OCI-M1 (cell line): ENCODE measurements at places on chromosomes 11 and 22.

DNA sequence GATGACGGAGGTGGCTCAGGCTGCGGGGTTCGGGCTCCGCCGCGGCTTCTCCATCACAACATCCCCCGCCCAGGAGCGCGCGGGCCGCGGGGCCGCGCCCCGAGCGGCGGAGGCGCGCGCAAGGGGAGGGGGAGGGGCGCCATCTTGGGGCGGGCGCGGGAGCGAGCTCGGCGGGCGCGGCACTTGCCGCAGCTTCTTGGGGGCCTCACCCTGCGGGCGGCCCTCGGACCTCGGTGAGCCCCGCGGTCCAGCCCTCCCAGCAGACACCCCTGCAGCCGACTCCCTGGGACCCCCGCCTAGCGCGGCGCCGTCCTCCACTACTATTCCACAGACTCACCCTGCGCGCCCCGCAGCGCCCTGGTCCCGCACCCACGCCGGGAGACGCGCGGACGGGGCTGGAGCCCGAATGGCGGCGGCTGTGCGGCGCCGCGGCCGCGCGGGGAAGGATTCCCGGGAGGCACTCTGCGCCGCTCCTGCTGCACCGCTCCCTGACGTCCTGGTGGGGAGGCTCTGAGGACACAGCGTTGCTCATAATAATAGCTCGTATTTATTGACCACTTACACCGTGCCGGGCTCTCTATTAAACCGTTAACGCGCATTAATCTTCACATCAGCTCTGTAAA, at the start of gene APBB1:
Gene APBB1 (minus strand): TSS at position 86 of the 623 bp plus-strand sequence. CDS start 7,747 bp downstream, outside the sequence.
- DNase-seq: no peak

DNA sequence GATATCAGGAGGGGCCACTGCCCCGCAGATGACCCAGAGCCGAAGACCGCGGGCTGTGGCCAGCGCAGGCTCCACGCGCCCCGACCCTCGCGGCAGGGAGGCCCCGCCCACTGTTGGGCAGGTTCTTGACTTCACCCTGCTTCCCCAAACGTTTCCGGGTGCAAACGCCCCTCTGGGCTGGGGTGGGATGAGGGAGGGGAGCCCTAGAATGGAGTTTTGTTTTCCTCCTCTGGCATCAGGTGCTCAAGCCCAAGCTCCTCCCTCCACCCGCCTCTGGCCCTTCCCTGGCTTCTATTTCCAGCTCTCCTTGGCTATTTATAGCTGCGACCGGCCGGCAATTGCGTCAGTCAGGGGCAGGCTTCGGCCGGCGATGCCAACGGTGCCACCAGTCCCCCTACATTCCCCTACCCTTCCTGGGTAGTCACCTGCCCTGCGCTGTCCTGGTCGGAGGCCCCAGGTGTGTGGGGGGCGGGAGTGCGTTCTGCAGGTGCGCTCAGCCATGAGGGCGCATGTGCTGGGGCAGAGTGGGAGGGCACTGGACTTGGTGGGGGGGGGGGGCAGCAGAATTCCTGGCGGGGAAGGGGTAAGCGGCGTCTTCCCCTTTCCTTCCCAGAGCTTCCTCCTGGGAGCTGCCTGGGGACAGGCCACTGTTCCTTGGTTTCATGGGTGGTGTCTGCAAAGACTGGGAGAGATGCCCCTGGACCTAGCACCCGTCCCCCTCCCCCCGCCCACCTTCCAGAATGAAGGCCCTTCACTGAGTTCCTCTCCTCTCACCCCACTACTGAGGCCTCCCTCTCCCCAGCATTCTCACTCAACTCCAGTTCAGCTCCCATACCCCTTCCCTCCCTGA, 23.6 kb downstream of the DUSP8 start:
- no peak for DNase-seq

DNA sequence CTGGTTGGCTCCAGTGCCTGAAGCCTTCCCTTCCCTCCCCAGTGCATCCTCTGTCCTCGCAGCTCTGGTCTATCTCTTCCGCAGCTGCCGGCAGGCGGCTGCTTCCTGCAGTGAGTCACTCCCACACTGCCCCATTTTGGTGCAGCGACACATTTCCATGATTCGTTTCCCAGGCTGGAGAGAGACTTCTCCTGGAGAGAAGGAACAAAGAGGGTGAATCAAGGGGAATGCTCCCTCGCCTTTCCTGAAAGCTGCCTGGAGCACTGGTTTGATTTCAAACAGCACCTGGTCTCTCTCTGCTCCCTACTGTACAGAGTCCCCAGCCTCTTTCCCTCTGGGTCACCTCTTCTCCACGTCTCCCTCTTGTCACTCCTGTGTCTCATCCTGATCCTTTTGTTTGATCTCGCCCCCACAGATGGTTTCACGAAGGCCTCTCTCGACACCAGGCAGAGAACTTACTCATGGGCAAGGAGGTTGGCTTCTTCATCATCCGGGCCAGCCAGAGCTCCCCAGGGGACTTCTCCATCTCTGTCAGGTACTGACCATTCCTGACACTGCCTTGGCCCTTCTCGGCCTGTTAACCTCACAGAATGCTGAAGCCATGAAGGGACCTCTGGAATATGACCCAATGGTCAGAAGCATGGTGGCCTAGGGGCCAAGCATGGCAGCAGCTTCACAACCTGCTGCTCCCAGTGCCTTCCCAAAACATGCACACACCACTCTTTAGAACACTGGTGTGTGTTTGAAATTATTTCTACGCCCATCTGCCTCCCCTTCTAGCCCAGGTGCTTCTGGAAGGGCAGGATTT, at the start of gene TMA7B:
Gene TMA7B (plus strand): TSS at position 758 of the 808 bp plus-strand sequence. CDS start 3,978 bp downstream, outside the sequence.
- no peak for DNase-seq

DNA sequence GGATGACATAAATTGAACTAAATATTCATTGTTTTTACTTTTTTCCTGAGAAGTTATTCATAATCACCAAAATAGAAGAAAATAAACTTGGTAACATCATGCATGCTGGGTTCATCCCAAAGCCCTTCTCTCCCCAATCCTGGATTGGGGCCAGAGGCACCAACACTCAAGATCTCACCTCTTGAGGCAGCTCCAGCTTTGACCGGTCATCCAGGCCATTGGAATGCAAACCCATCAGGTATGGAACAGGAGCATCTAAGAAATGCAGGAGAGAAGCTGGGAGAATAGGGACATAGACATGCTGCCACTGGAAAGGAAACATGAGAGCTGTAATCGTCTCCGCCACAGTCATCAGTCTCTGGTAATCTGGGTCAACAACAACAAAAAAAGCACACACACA, 71.8 kb downstream of the DENND5A start:
- no peak for DNase-seq

DNA sequence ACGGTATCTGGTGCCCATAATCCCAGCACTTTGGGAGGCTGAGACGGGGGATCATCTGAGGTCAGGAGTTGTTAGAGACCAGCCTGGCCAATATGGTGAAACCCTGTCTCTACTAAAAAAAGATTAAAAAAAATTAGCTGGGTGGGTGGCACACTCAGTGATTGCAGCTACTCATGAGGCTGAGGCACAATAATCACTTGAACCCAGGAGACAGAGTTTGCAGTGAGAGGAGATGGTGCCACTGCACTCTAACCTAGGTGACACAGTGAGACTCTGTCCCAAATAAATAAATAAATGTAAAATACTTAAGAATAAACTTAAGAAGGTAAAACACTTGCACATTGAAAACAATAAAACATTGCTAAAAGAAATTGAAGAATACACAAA, 90.4 kb downstream of the ZNF280B start:
- no peak for DNase-seq

DNA sequence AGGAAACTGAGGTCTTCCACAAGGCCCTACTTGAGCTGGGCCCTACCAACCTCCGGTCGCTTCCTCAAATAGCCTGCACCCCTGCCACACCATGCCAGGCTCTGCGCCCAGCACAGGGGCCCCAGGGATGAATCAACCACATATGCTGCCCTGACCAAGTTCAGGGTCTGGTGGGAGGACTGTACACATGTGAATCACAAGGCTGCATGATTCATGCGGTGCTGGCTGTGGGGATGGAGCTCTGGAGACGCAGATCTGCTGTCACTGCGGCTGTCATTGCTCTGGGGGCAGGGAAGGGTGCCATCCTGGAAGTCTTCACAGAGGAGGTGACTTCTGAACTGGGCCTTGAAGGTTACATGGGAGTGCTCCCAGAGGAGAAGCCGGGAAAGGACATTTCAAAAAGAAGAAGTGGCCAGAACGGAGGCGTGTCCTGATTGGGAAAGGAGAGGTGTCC, 21.5 kb downstream of the CYTH4 start:
- peak; percentile 48 for DNase-seq

DNA sequence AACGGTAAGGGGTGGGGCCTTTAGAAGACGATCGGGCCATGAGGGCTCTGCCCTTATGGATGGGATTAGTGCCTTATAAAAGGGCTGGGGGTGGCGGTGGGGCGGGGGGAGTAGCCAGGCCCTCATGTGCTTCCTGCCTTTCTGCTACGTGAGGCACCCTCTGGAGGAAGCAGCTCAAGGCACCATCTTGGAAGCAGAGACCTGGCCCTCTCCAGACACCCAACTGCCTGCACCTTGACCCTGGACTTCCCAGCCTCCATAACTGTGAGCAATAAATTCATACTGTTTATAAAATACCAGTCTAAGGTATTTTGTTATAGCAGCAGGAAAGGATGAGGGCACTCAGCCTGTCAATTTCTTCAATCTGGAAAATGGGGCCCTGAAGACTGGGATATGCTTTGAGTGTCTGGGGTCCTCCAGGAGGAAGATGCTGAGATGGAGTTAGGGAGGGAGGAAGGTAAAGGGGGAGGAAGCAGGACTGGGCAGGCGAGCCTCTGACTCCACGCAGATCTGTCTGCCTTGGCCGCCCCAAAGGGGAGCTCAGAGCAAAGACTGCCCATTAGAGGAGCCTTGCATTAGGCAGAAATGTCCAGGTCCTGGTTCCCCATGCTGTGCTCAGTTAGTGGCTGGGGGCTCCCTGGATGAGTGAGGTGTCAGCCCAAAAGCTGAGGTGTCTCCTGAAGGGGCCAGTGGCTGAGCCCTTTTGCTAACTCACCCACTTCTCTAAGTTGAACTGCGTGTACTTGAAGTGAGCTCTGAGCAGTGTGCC, 5.3 kb downstream of the CABP2 start:
- DNase-seq: no peak

DNA sequence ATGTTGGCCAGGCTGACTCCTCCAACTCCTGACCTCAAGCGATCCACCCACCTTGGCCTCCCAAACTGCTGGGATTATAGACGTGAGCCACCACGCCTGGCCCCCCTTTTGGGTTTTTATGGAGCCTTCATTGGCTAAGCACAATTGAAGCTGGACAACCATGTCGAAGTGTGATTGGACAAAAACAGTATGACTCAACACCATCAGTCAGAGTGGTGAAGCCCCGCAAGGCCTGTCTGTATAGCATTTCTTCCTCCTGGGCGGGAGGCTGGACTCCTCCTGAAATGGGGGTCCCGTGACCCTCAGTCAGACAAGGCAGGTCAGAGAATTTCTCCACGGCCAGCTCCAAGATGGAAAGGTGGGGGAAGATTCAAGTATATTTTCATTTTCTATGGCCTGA, 3.1 kb upstream of the PARVB start:
- no peak for DNase-seq

DNA sequence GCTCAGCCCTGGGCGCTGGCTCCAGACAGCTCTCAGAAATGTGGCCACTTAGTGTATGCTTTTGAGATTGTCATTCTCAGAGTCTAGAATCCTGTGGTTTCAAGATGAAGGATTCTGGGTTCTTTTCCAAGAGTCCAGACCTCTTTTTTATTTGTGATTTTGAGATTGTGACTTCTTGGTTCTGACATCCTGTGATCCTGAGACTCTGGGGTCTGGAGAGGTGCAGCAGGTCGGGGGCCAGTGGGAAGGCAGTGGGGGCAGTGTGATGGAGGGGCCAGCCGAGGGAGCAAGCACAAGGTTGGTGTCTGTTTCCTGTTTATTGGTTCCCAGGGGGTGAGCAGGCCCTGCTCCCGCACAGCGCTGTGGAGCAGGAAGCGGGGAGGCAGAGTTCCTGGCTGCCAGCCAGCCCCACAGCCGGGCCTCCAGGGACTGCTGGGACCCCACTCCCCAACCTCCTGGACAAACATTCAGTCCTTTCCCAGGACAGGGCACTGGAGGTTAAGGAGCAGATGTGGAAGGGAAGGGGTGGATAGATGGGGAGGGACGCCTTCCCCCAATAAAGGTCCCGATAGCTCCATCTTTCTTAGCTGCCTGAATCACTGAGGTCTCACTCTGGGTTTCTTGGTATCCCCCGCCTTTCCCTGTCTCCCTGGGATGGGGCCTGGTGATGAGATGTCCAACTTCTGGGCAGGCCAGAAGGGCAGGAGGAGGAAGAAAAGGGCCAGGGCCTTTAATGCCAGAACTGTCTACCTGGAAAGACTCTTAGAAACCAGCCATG, 13.7 kb downstream of the ARHGEF17 start:
- DNase-seq: no peak

- DNase-seq: no peak
Measured at GRCh38 chr22:49209452-49210195, 618.0 kb downstream of the BRD1 start.

- peak; percentile 38 for DNase-seq
Measured at GRCh38 chr11:14237444-14237961, 121.5 kb downstream of the RRAS2 start.

DNA sequence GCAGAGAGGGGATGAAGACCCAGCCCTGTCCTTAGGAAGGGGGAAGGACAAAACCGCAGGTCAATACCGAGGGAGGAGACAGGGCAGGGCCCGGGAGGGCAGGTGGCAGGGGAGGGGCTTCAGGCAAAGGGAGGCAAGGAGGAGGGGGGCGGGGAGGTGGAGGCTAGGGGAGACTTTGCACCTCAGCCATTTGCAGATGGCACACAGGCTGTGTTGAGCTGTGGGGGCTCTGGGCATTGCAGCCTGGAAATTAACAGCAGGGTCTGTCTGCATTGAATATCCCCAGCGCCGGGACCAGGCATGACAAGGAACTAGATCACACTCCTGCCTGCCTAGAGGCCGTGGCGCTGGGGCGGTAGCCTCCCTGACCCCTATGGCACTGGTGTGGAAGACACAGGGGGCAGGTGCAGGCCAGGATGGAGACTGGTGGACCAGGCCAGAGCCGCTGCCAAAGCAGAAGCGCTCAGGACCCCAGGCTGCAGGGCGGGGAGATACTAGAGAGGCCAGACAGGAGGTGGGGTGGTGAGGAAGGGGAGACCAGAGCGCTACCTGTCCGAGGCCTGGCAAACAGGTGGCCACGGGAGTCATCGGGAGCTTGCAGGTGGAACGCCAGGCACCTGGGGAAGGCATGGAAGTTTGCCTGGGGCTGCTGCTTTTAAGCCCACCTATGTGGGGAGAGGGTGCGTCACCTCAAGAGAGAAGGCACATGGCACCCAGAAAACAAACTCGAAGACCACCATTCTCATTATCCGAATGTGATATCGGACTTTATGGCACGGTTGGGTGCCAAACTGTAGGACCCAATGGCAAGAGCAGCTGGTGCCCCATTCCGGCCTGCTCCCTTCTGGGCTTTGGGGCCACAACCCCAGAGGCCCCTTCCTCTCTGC, 11.5 kb downstream of the CBX6 start:
- no peak for DNase-seq

DNA sequence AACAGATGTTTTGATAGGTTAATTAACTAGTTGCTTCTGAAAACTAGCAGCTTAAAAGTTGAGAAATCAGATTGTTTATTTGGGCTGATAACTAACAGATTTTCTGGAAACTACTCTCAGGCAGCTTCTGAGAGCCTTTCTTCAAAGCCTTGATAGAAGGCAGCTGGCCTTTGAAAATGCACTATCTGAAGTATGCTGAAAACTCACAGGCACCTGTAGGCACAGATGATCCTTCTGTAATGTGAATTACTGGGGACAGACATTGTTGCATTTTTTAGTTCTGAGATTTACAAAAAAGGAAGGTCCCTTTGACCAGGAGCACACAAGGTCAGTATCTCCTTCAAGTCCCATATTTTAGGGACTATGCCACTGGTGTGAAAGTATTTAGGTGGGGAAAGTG, 460.8 kb upstream of the CNTN5 start:
- peak; percentile 63 for DNase-seq

GRCh38 chr11:126834149-126834548, 166.4 kb downstream of the KIRREL3 start:
- peak; percentile 46 for DNase-seq
